ENCODE measurements at places on chromosomes 5 and 9.

DNA sequence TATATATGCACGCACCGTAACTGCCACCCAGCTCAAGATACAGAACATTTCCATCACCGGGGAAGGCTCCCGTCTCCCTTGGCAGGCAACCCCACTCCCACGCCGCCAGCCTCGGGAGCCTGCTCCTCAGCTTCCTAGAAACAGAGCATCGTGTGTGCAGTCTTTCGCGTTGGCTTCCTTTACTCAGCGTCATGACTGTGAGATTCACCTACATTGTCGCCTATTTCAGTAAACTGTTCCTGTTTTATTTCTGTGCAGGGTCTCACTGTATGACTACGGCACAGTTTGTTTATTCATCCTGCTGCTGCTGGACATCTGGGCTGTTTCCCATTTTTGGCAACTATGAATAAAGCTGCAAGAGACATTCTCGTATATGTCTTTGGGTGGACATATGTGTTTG lies 90.7 kb downstream of the STK10 start:
- no peak for DNase-seq

- DNase-seq: no peak
Measured at GRCh38 chr5:79595086-79595485, 17.2 kb upstream of the TENT2 start.

DNA sequence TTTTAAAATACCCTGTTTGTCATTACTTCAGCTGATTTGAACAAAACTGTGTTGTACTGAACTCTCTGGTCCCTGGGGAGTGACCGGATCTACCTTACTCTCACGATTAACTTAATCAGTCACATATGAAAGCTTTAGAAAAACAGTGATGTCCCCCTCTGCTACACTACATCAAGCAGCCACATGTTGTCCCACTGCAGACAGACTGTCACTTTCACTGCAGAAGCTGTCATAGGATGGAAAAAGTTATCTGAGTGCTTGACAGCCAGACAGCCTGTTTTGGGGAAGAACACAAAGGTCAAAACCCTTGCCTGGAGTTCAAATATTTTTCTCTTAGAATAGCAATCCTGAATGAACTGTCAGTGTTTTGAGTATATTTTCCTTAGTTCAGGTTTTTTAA lies 546.4 kb downstream of the DTWD2 start:
- DNase-seq: no peak

GRCh38 chr9:92980085-92980745 lies 32.9 kb downstream of the FGD3 start:
- DNase-seq: no peak

DNA sequence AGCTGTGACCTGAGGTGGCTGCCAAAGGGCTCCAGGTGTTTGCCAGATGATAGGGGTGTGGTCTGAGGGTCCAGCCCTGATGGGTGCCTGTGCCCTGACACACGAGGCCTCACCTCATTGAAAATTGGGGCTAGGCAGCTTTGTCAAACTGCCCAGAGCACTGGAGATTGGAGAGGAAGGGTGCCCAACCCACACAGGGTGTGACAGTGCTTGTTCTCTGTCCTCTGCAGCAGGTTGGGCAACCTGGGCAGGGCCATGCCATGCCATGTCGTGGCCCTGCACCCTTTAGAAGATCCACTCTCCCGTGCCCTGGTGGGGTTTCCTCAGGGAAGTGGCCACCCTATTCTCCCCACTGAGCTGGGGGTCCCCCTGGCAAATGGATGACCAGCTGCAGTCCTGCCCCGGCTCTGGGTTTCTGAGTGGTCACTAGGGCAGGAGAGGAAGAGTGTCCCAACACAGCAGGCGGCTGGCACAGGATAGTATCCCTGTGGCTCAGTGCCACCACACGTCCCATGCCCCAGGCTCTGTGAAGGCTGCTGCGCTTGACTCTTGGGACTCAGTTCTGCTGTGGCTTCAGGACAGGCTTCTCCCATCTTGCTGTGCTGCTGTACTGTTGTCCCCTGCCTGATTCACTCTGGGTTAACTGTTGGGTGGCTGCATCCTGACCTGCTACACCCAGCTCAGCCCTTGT lies 100.8 kb upstream of the PITX1 start:
- no peak for DNase-seq

DNA sequence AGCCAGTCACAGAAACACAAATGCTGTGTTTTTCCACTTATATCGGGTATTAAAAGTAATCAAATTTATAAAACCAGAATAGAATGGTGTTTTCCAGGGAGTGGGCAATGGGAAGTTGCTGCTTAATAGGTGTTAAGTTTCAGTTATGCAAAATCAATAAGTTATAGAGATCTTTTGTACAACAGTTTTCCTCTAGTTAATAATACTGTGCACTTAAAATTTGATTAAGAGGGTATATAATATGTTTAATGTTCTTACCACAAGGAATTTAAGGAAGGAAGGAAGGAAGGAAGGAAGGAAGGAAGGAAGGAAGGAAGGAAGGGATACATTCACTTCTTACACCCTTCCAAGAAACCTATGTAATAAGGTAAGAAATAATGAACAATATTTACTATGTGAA lies 867.7 kb upstream of the CDH6 start:
- DNase-seq: no peak

- DNase-seq: peak; percentile 32
Measured at GRCh38 chr9:88949425-88949824, 41.8 kb upstream of the S1PR3 start.

- DNase-seq: no peak
Measured at GRCh38 chr9:75739884-75740611, 150.4 kb upstream of the PCSK5 start.

Measured in BE2C (cell line).